ENCODE measurements at places on chromosomes 12 and 14. TPM values are rescaled to one million over a fixed set of nuclear protein-coding genes. Genes with fewer than 3 reads are reported as not detected.

DNA sequence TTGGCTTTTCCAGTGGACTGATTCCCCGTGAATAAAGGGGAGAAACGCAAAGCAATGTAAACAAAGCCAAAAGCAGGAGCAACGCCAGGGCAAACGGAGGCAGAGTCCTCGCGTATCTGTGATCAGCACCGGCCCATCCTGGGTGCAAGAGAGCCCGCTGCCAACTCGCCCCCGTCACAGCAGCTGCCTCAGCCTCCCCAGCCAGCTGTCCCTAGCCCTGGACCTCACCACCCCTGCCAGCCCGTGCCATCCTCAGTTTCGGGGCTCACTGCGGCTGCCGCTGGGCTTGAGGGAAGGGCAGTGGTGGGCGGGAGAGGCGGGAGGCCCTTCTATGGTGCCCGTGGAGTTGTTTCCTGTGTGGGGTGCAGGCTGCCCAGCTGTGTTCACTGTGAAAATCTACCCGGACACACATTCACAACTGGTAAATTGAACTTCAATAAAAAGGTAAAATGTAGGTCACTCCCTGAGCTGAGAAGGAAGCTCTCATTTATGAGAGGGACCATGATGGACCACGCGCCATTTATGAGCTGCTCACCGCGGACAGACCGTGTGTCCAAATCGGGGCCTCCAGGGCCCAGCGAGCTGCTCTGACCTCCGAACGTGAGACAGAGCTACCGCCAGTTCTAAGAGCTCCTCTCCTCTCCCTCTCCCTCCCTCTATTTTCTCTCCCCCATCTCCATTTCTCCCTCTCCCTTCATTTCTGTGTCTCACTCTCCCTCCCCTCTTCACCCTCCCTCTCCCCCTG lies 330.5 kb upstream of the SFSWAP start:
- DNase-seq = peak; percentile 77

DNA sequence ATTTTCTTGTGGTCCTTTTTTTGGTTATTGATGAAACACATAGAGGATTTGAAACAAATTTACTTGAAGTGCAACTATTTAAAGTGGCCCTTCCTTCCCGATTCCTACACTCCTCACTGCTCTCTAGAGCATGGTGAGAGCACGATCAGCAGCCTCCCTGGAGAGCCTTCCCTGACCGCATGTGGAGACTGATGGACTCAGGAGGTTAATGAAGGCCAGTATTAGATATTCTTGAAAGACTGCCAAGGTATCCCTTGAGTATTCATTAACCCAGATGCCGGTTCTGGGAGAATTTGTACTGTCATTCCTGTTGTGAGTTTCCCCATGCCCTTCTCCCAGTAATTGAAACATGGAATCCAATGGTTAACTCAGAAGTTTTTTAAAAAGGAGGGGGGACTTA lies 102.8 kb upstream of the FGD4 start:
- no peak for DNase-seq

GRCh38 chr12:26871985-26872384 lies 39.0 kb upstream of the ITPR2 start:
- DNase-seq = no peak

DNA sequence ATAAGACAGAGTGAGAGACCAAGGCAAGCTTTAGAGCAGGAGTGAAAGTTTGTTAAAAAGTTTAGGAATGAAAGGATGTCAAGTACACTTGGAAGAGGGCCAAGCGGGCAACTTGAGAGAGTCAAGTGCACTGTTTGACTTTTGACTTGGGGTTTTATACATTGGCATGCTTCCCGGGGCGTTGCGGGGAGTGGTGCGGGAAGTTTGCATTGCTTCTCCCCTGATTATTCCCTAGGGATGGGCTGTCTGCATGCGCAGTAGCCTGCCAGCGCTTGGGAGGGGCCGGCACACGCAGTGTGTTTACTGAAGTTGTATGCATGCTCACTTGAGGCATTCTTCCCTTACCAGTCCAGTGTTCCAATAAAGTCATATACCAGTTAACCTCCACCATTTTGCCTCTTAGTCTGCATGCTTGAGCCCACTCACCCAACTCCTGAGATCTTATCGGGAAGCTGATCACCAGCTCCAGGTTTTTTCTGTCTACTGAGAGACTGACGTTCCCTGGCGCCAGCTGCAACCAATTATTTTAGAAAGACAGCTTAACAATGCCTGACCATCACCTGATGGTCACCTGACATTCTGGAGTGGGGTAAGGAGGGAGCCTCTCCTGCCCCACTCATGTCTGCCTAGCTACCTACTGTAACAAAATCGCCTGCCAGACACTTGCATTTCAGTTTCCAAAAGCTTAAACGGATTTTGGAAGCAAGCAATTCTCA lies 53.2 kb downstream of the DACT1 start:
- no peak for DNase-seq

GRCh38 chr12:18683327-18684013 lies 54.3 kb downstream of the PLCZ1 start:
- no peak for DNase-seq

- peak; percentile 67 for DNase-seq
These were observed 58.1 kb downstream of the ISCA2 start for GRCh38 chr14:74551431-74552371.

DNA sequence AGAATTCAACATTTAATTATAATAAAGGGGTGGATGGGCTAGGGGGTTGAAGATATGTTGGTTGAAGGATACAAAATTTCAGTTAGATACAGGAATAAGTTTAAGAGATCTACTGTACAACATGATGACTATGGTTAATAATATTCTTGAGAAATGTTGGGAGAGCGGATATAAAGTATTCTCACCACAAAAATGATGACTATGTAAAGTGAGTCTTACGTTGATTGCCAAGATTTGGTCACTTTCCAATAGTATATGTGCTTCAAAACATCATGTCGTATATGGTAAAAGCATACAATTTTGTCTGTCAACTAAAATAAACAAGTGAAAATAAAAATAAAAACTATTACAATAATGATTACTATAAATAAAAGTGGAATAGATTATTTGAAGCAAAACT lies 802.0 kb downstream of the C12orf50 start:
- no peak for DNase-seq

- DNase-seq = no peak
These were observed 24.8 kb upstream of the ETNK1 start for GRCh38 chr12:22600181-22600580.

DNA sequence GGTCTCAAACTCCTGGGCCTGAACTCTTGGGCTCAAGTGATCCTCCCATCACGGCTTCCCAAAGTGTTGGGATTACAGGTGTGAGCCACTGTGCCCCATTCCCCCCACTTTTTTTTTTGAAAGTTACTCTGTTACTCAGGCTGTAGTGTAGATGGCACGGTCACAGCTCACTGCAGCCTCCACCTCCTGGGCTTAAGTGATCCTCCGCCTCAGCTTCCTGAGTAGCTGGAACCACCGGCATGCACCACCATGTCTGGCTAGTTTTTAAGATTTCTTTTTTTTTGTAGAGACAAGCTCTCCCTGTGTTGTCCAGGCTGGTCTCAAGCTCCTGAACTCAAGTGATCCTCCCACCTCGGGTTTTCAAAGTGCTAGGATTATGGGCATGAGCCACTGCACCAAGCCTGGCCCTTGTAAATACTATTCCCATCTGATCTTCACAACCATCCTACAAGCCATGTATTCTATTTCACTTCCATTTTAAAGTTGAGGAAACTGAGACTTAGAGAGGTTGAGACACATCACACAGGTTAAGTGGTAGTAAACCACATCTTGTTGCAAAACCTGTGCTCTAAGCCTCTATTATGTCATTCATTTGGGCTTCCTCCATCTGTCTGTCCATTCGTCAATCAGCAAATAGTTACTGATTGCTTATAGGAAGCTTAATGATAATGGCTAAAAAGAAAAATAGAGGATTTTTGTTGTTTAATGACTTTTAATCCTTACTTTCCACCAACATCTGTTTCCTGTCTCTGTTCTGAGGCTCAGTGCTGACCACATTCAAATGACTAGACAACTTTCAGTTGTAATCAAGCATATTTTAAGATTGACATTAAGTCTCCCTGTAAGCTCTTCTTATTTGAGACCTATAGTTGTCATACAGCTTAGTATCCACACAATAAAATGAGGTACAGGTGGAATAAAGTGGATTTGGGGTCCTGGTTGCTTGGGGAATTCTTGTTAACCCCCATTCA lies 9.2 kb downstream of the ASCL4 start:
- DNase-seq = no peak

DNA sequence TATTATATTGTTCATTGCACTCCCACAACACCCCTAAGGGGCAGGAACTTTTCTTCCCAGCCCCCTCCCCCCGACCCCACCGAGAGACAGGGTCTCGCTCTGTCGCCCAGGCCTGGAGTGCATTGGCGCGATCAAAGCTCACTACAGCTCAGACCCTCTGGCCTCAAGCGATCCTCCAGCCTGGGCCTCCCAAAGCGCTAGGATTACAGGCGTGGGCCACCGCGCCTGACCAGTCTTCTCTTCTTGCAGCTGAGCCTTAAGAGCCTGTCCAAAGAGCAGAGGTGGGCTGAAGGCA lies 310 bp upstream of the UNG start:
- DNase-seq = no peak

DNA sequence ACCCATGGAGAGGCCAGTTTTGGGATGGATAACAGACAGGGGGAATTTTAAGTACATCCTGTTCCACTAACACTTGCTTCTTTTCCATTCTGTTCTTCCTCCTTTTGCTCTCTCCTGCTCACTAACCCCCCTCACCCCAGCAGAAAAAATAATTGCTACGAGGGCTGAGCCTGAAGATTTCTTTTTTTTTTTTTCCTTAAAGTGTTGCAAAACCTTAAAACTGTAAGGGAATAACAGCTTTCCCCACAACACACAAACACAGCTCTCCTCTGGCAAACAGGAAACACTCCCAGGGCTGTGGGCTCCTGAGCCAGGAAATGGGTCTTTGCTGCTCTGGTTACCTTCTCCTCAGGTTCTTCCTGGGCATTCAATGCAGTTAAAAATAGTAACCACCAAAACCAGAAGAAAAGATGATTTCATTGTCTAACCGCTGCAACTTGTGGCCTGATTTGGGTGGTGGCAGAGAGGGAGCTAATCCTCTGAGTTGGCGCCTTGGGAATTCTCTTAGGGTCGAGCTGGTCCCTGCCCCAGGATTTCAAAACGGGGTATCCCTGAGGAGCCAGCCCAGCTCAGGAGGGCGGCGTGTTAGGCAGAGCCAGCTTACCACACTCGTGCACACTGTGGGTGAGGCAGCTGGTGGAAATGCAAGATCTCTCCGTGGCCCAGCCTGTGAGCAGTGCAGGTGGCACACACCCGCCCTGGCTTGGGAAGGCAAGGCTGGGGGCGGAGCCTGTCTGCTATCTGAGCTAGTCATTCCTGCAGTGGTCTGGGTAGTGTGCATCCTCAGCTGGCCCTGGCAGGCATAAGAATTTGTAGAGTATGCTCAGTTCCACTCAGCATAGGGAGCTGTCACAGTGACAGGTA lies 17.1 kb upstream of the EMP1 start:
- DNase-seq = peak; percentile 70

GRCh38 chr12:16955083-16955657 lies 349.2 kb upstream of the LMO3 start:
- DNase-seq = no peak

- no peak for DNase-seq
These were observed 8.5 kb upstream of the SCARB1 start for GRCh38 chr12:124872068-124872719.

DNA sequence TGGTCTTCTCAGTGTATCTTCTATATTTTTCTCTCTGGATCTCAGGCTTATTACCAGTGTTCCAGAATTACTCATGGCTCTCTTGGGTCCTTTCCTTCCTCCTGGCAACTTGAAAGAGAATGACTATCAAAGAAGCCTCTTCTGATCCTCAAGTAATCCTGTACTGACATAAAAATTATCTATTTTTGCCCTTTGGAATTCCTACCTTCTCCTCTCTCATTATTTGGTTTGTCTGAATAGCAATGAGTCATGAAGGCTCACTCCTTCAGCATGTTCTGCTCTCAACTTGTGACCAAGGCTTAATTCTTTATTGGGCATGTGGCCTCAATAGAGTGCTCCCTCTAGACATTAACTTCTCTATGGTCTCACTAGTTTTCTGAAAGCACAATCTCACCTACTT lies 553.6 kb upstream of the ATP2B1 start:
- DNase-seq = no peak

GRCh38 chr14:87443787-87444186 lies 549.2 kb downstream of the GALC start:
- no peak for DNase-seq

The A2ML1 gene
- total RNA-seq = 3.9 TPM

The TRIM9 gene
- 0.73 TPM for total RNA-seq
